Stimulated activated CD4-positive, alpha-beta T cell treated with anti-CD3 and anti-CD28 coated beads, Interleukin-15, amount 100 ng/mL, for 24 hours (primary cell): ENCODE measurements at places on chromosomes 6 and 20.

- no peak for DNase-seq
Measured at GRCh38 chr6:29092957-29093356, 5.8 kb upstream of the OR2B3 start.

DNA sequence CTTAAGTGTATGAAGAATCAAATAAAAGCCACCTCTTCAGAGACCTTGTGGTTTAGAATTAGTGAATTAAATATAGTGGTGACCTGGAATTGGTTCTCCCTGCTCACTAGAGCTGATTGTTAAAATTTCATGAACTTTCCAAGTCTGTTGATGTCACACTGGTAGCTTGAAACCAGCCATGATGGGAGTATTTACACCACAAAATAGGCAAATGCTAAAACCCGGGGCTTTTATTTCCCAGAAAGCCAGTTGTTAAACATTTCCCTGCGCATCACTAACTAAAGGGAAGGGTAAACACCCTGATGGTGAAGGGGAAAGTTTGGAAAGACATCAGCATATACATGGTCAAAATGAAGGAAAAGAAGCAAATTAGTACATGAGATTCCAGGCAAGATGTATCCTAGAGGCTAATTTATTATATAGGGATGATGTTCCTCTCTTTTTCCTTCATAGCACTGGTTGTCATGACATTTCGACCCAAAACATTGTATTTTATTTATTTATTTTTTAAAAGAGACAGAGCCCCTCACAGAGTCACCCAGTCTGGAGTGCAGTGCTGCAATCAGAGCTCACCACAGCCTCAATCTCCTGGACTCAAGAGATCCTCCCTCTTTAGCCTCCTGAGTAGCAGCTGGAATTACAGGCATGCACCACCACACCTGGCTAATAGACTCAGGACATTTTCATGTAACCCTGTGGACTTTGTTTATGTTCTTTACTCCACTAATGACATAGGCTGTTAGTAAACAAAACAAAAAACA is 123.2 kb downstream of the RIN2 start:
- DNase-seq: no peak

GRCh38 chr6:24680582-24680981 is 13.7 kb downstream of the ACOT13 start:
- no peak for DNase-seq

DNA sequence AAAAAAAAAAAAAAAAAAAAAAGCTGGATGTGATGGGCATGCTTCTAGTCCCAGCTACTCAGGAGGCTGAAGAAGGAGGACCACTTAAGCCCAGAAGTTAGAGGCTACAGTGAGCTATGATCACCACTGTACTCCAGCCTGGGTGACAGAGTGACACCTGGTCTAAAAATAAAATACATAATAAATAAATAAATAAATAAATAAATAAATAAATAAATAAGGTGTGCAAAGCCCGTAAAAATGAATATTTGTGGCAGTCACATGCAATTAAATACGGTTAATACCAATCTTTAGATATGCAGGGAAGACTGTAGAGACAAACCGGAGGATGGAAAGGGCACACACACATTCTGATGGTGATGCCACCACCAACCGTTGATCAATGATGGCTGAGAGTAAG is 26.2 kb downstream of the IL22RA2 start:
- no peak for DNase-seq

DNA sequence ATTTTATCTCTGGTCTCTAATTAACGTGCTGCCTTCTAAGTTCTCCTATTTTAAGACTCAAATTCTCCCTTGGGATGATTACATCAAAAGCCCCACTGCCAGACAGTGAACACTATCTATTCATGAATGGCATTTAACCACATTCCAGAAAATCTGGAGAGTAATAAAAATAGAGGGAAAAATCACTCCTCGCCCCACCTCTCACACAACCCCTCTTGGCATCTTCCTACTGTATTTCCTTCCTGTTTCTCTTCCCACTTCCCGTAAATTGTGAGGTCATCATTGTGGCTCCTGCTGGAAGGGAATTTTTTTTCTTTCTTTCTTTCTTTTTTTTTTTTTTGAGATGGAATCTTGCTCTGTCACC is 31.5 kb downstream of the RAB44 start:
- no peak for DNase-seq

- no peak for DNase-seq
Measured at GRCh38 chr20:62528983-62529891, 53.4 kb upstream of the GATA5 start.

DNA sequence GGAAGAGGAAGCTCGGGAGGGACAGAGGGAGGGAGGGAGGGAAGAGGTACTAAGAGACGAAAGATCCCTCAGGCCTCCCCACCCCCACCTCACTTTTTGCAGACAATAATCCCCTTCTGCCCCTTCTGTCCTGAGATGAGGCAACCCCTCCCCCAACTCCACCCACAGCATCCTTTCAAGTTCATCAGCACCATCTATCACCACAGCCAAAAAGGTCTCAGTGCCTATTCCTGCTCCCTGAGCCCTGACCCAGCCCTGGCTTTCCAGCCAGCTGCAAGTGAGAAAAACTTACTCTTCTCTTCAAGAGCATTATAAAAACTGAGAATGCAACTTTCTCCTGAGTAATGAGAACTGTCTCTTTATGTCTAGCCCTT is 133.2 kb upstream of the LRFN2 start:
- DNase-seq: no peak

DNA sequence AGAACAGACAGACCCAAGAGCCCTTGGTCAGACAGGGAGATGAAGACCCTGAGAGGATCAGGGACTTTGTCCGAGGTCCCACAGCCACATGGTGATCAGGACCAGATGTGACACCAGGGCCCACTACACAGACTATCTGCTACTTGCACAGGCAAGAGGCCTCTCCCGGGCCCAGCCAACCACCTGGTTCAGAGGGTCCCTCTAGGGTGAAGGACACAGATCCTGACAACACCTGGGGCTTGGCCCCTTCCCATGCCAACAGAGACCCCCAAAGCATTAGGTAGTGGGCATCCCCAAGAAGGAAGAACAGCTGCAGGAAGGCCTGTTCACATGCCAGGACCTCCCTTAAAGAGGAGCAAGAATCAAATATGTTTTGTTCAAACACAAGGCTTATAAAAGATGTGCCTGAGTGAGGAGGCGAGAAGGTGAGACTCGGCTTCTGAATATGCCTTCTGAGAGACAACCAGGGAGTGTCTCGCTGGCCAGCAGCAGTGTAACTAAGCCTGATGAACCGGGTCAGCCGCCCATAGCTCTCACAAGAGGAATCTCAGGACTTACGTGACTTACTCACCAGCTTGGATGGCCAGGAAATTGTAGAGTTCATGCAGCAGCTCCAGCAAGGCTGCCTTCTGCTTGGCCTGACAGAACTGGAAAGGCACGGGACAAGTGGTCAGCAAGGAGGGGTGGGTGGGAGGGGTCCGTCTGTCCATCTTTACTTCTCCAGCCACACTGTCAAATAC is 5.0 kb downstream of the LEMD2 start:
- DNase-seq: no peak

GRCh38 chr20:38180781-38181180 is 15.7 kb upstream of the TGM2 start:
- DNase-seq: no peak

DNA sequence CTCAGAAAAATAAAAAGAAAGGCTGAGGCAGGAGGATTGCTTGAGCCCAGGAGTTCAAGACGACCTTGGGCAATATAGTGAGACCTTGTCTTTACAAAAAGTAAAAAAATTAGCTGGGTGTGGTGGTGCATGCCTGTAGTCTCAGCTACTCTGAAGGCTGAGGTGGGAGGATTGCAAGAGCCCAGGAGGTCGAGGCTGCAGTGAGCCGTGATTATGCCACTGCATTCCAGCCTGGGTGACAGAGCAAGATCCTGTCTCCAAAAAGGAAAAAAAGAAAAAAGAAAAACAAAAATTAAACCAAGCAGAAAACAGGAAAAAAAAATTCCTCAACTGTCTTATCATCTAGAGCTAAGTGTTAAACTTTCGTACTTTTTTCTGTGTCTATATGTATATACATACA is 12.4 kb upstream of the SRSF3 start:
- DNase-seq: no peak

- no peak for DNase-seq
Measured at GRCh38 chr6:169312658-169313346, 59.2 kb upstream of the THBS2 start.

DNA sequence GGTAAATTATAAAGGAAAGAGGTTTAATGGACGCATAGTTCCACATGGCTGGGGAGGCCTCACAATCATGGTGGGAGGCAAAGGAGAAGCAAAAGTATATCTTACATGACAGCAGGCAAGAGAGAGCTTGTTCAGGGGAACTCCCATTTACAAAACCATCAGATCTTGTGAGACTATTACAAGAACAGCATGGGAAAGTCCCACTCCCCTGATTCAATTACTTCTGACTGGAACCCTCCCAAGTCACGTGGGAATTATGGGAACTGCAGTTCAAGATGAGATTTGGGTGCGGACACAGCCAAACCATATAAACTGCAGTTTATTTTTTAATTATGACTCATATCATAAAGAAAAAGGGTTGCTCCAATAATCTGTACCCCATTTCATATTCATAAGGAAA is 22.3 kb upstream of the HLA-DQA2 start:
- peak; percentile 4 for DNase-seq

DNA sequence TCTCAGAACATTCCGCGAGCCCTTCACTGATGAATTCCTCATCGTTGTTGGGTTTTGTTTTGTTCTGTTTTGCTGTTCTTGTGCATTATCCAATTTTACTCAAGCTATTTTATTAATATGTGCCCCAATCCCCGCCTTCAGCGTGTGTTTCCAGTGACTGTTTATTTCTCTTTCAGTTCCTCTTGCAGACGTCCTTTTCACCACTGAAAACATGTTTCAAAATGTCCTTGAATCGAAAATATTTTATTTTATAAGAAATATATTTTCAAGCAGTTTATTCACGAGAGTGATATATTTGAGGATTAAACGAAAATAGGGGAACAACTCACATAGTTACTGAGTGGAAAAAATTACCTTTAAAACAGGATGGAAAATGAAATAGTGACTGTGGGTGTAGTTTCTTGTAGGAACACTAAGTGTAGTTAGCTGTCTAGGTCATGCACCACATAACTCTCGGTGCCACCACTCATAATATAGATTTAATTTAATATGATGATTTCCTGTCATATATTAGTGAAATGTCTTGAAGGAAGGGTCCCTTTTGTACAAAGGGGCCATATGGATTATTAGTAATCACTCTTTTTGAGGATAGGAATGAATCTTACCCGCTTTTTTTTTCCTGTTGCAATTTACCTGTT is 45.3 kb upstream of the HDDC2 start:
- DNase-seq: no peak

- no peak for DNase-seq
Measured at GRCh38 chr6:142356201-142356883, 54.5 kb downstream of the ADGRG6 start.

GRCh38 chr6:111750753-111751673 is 122.2 kb downstream of the FYN start:
- peak; percentile 58 for DNase-seq

- no peak for DNase-seq
Measured at GRCh38 chr6:84089081-84089480, 55.5 kb downstream of the MRAP2 start.

DNA sequence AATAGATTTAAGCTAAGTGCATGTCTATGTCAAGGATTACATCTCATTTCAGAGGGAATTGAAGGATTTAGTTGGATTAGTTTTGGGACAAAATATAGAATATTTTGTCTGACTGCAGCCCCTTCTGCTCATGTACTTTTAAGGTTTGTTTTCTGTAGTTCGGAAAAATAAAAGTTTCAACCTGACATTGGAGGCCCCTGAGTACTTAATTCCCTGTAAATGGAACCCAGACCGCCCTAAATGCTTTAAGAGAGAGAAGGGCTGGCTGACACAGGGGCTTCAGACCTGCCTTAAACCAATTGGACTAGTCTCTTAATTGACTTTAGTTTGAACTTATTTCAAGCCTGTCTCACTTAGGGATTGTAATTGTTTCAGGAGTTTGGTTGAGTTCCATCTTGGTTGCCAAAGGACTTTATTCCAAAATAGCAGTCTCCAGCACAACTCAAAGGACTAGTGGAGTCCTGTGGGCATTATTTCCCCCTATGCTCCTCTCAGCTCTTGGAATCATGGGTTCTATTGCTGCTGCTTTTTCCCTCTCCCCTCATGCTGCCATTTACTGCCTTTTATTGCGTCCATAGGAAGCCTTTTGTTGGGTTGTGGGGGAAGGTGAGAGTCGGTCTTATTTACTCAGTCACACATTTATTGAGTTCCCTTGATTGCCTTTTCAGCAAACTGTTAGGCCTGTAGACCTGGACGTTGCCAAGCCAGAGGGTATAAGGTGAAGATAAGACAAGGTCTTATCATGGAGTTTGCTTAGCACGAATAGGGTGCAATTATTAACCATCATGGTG is 14.5 kb downstream of the BRD2 start:
- no peak for DNase-seq

DNA sequence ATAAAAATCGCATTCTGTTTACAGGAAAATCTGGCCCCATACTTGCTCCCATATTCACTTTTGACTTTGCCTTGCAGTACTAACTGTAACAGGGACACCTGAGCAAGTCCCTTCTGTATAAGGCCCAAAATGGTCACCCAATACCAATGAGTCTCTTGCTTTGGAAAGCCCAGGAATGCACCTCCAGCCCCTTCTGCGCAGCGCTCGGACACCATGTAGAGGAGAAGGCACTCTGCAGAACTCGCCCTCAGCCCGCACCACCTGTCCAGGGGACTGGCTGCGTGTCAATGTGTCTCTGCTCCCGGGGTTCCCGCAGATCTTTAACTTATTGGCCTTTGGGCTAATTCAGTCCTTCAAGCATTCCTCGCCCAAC is 746 bp upstream of the PRND start:
- no peak for DNase-seq

DNA sequence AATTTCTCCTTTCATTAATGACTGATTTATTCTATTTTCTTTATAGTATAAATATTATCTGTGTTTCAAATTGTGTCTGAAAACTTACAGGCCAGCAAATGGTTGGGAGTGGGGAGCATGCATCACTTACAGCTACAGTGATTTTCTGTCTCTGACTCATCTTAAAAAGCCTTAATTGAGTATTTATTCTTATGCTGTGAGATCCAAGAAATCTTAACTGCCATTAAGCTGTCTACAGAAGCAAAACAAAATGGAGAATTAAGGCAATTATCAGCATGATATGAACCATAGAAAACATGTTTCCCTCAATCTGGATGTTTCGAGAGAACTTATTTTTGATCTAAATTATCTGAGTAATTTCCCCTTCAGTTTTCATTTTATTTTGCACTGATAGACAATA is 831.2 kb downstream of the KIF16B start:
- DNase-seq: no peak

- no peak for DNase-seq
Measured at GRCh38 chr20:11311659-11312224, 606.0 kb upstream of the BTBD3 start.

DNA sequence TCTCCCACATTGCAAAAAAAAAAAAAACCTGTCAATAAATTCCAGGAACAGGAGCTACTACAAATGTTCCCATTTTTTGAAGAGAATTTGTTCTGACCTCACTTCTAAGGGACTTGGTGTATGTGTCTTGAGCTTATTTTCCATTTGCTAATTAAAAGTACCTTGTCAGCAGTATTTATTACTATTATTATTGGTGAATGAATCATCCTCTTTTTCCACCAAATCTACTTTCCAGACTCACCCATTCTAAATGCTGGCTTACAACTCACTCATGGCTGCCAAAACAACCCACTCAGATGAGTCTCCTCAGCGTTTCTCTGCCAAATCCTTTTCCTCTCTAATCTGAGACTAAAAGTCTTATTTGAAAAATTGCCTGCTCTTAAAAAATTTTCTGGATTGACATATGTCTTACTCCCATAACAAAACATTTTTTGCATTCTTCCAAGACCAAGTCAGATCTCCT is 33.2 kb upstream of the TASP1 start:
- no peak for DNase-seq

GRCh38 chr20:15814911-15815310 is 758.3 kb downstream of the KIF16B start:
- DNase-seq: no peak

- DNase-seq: no peak
Measured at GRCh38 chr6:14348389-14348788, 230.8 kb downstream of the CD83 start.
